Stimulated activated CD4-positive, alpha-beta T cell treated with anti-CD3 and anti-CD28 coated beads, Interleukin-1b, Interleukin-23, amount 100 ng/mL, for 1 hour (primary cell): ENCODE measurements at places on chromosomes 1 and 21.

GRCh38 chr1:100152271-100152670 lies 19.3 kb downstream of the TRMT13 start:
- no peak for DNase-seq

DNA sequence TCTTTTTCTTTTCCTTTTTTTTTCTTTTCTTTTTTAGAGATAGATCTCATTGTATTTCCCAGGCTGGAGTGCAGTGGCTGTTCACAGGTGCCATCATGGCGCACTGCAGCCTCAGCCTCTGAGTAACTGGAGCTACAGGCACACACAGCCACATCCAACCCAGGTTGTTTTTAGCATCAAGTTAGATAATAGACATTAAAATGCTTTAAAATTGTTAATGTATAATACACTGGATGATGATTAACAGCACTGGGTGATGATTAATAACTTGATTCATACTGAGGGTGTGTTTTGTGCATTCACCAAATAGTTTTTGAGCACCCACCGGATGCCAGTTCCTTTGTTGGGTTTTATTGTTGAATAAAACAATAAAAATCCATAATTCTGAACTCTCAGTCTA lies 75.2 kb downstream of the BEND5 start:
- DNase-seq = no peak

DNA sequence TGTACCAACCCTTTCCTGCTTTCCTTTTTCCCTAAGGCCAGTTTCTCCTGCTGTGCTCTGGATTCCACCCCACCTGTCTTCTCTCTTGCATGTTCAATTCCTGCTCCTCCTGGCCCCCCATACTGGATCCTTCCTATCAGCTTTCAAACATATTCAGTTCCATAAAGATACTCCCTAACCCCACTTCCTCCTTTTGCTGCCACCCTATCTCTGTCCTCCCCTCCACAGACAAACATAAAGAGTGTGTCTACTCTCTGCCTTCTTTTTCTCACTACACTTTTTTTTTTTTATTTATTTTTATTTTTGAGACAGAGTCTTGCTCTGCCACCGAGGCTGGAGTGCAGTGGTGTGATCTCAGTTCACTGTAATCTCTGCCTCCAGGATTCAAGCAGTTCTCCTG lies 16.9 kb upstream of the RPF1 start:
- no peak for DNase-seq

DNA sequence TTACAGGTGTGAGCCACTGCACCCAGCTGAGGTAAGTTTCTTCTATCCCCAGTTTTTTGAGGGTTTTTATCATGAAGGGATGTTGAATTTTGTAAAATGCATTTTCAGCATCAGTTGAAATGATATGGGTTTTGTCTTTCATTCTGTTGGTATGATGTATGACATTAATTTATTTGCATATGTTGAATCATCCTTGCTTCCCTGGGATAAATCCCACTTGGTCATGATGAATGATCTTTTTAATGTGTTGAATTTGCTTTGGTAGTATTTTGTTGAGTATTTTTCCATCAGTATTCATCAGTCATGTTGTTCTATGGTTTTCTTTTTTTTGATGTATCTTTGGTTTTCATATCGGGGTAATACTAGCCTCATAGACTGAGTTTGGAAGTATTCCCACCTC lies 141.0 kb downstream of the RPS6KC1 start:
- no peak for DNase-seq

DNA sequence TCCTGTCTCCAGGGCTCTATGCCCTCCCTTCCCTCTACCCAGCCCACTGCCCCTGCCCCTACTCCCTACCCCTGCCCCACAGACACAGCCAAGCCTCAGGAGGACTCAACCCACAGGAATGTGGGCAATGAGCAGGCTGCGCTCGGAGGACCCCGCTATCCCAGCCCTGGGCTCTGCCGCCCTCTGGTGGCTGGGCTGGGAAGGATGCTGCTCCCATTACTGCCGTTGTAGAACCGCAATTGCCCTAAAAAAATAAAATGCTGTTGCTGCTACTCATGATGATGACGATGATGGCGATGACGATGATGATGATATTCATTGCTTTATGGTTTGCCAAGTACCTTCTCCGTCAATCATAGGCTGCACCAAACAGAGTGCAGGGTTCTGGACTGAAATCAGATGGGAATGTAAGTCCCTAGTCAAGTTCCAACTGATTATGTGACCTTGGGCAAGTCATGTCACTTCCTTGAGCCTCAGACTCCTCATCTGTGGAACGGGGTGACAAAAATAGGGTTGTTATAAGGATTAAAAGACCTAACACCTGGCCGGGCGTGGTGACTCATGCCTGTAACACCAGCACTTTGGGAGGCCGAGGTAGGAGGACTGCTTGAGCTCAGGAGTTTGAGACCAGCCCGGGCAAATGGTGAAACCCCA lies 24.6 kb downstream of the ARHGEF19 start:
- DNase-seq = peak; percentile 64

GRCh38 chr1:81800695-81801650 lies at the start of gene ADGRL2:
ADGRL2 (plus strand) TSS chr1:81800934; CDS start chr1:81836985, 36,051 bp downstream.
- no peak for DNase-seq

DNA sequence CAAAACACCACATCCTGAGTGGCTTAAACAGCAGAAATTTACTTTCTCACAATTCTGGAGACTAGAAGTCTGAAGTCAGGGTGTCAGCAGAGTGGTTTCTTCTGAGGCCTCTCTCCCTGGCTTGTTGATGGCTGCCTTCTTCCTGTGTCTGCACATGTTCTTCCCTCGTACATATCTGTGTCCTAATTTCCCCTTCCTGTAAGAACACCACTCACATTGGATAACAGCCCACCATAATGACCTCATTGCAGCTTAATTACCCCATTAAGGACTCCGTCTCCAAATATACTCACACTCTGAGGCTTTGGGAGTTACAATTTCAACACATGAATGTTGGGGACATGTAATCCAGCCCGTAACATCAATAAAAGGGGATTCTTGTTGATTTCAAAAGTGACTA lies 23.4 kb downstream of the C8A start:
- DNase-seq = no peak
